ENCODE measurements at places on chromosomes 11 and 22.

GRCh38 chr11:6057452-6057851 is 26.9 kb upstream of the OR56A1 start:
- no peak for DNase-seq

GRCh38 chr11:2446590-2447252 is 1.9 kb downstream of the KCNQ1 start:
- DNase-seq, result no peak

DNA sequence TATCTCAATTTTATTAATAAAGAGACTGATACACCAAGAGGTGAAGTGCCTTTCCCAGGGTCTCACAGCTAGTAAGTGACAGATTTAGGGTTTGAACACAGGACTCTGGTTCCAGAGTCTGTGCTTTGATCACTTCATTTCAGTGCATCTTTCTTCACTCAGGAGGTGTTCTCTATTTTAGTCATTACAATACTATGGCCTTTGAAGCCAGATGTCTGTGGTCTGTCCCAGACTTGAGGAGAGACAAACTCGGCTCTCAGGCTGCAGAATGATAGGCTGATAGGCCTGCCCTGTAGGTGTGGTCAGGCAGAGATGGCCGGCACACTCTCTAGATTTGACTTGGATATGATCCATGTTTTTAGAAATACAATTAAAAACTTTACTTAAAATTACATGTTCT is 478.5 kb upstream of the CCDC90B start:
- DNase-seq, result no peak

GRCh38 chr22:22088658-22089458 is 106.3 kb upstream of the TOP3B start:
- DNase-seq, result no peak

DNA sequence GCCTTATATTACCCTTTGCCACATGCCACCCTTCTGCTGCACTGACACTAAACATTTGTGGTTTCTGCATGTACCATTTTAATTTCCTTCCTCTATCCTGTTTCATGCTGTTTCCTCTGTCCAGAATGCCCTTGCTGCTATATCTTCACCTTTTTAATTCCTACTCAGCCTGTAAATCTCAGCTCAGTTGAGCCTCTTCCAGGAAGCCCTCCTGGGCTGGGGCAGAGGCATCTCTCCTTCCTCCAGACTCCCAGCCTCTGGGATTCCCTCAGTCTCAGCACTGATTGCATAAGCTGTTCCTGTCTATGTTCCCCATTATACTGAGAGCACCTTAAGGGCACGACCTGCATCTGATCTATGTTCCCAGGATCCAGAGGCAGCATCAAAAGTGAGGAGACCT is 98.7 kb downstream of the RNF169 start:
- DNase-seq, result no peak

DNA sequence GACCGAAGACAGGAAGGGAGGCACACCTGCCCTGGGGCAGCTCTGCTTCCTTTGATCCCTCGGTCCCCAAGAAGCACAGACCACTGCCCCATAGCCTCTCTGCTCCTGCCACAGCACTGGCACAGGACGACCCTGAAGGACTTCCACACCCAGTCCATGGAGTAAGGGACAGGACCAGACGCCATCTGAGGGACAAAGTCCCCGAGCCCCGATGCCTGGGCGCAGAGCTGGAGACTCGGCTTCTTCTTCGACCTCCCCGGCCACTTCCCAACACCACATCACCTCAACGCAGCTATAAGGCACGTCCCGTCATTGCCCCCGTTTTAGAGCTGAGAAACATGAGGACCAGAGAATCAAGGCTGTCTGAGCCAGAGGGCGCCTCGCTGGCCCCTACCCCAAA is 310.5 kb downstream of the BRD1 start:
- DNase-seq, result no peak

DNA sequence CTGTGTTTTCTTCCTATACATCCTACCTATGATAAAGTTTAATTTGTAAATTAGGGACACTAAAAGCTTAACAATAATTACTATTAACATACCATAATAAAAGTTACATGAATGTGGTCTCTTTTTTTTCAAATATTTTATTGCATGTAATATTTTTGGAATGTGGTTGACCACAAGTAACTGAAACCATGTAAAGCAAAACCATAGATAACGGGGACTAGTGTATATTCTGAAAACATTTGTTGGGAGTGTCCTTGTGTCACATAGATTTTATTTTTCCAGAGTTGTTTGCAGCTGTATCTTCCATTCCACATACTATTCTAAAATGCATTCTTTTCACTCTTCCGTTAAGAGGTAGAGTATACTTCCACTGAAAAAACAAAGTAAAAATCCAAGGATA is 200.4 kb downstream of the KIF18A start:
- DNase-seq, result no peak

GRCh38 chr22:24834845-24835570 is 29.0 kb downstream of the SGSM1 start:
- no peak for DNase-seq

GRCh38 chr11:132520199-132520598 is 1012.1 kb downstream of the OPCML start:
- no peak for DNase-seq

DNA sequence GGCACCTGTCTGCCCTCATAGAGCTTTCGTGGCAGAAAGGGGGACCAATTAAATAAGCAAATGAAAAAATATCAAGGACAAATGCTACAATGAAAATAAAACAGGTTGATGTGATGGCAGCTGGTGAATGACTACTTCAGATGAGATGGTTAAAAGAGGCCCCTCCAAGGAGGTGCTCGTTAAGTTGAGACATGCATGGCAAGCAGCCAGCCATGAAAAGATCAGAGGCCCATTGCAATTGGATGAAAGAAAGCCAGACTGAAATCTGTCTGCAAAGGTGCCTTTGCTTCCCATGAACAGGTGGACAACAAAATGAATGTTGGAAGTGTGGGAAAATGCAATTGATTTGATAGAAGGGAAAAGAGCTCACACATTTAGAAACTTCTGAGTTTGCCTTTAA is 848 bp upstream of the TRPC6 start:
- DNase-seq, result no peak

- no peak for DNase-seq
These were observed 87.2 kb downstream of the BTBD10 start for GRCh38 chr11:13375798-13376197.

DNA sequence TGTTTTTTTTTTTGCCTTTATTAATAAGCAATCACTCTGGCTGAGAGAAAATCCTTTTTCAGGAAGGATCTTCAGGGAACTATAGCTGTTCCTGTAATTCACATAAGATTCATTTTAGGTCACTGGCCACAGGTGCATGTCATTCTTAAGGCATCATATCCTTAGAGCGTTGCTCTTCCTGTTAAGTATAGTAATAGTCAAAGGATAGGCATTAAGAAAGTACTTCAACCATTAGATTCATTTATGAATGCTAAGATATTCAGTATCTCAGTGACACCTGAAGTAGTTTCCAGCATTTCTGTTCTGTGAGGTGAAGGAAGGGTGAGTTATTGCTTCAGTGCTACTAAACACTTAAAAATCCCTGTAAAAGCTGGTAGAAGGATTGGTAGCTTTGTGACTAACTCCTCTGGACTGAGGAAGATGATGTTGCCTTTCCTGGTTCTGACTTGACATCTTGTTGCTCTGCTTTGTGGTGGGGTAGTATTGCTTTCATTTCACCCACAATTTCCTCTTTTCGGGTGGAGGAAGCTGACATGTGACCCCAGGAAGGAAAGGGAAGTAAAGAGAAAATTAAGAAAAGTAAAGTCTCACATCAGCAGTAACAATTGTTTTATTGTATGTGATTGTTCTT is 34.7 kb downstream of the RNF169 start:
- peak; percentile 7 for DNase-seq

DNA sequence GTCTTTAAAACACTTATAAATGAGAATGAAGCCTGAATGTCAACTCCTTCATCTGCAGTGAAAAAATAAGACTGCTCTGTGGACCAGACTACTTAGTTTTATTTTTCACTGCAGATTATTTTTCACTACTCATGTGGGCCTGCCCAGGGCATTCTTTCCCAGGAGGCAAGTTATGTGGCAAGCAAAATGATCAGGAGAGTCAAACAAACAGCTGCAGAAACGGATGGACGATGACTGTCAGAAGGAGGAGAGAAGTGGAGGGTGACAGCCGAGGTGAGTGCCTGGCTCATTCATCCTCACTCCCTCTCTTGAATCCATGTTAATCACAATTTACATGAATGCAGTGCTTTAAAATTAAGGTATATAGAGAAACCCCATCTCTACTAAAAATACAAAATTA is 5.8 kb upstream of the LRP5 start:
- DNase-seq, result no peak

GRCh38 chr11:85766721-85767161 is 44.2 kb downstream of the SYTL2 start:
- no peak for DNase-seq

- DNase-seq, result no peak
These were observed 279.4 kb upstream of the PDGFD start for GRCh38 chr11:104443387-104443786.

DNA sequence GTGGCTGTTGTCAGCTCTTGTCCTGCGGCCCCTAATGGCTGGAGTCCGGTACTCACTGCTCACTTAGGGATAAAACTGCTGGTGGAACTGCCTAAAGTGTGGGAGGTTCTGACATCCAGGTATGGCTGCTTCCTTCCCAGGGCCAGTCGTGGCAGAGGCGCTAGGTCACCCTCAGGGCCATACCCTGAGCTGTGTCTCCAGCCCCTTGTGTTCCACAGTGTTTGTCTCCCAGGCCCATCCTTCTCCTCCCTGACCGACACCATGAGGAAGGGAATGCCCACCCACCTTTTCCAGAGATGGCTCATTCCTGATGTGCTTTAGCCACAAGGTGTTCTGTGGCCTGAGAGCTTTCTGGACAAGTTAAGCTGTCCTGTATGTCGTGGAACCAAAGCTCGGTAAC is 12.4 kb upstream of the ACR start:
- DNase-seq, result no peak

GRCh38 chr22:41562461-41562860 is 1.7 kb downstream of the CSDC2 start:
- DNase-seq, result no peak

GRCh38 chr11:62664405-62665074 is 470 bp downstream of the C11orf98 start:
- no peak for DNase-seq

DNA sequence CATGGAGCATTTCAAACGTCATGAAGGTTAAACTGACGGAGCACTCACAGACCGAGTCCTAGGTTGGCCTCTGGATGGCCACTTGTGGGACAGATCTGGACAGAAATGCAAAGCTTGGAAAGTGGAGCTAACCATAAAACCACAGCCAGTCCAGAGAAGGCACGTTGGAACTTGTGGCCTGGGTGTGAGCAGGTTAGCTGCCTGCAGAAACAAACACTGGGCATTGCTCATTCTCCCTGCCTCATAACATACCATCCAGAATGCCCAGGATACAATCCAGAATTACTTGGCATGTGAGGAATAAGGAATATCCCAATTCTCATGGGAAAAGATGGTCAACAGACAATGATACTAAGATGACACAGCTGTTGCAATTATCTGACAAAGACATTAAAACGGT is 1005.0 kb downstream of the TBC1D22A start:
- no peak for DNase-seq

DNA sequence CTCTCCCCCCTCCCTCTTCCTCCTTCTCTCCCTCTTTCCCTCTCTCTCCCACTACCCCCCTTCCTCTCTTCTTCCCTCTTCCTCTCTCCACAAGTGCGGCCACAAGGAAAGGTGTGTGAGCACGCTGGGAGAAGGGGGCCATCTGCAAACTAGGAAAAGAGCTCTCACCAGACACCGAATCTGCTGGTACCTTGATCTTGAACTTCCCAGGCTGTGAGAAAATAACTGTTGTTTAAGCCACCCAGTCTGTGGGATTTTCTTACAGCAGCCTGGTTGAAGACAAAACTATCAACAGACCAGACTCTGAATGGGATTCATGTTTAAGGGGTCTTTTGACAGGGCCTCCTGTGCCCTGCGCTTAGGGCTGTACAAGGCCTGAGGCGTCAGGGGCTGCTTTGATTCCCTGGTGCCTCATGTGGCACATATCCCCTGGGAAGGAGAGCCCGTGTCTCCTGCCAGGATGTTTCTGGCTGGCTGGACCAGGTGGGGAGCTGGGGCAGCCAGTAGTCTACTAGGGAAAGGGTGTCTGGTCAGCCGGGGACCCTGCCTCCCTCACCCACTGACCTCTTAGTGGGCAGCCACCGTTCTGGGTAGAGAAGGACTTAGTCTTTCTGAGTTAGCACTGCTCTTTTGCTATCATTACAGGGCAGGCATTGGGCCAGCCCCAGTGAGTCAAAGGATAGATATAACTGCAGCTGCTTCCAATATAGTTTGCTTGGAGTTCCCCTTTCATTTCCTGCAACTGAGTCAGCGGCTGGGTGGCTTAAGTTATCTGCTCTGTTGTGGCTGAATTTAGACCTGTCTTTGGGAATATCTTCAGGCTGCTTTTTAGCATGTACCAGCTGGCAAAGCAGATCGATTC is 6.2 kb downstream of the PANX1 start:
- no peak for DNase-seq

DNA sequence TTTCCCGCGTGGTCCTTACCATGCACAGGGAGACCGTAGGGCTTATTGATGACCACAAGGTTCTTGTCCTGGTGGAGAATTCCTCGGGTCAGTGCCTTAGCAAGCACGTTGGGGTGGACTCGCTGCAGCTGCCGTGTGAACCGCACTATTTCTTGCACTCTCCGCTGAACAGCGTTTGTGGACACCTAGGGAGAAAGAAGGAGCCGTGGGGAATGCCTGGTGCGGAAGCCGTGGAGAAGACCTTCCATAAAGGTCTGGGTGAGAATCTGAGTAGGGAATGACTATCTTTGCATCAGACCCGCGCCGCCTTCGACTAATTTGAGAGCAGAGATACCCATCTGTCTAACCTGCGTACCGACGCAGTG is 597 bp downstream of the RPUSD4 start:
- no peak for DNase-seq

DNA sequence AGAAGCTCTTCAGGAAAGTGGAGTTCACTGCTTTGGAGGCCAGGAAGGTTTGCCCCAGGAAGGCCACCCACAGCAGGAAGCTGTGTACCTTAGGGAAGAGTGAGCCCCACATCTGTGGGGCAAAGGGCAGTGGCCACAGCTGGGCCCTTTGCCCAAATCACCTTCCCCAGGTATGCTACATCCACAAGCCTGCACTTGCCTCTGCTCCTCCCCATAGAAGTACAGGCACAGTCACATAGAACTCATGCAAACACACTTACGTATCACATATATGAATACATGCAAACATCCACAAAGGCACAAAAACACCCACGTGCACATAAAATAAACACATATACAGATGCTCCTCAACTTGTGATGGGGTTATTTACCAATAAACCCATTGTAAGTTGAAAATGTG is 2.1 kb downstream of the TRIM29 start:
- no peak for DNase-seq

- no peak for DNase-seq
These were observed 179.6 kb upstream of the PDGFD start for GRCh38 chr11:104343578-104343977.

GRCh38 chr11:1470681-1471611 is 15.6 kb downstream of the MOB2 start:
- no peak for DNase-seq

Measured in activated CD4-positive, CD25-positive, alpha-beta regulatory T cell treated with anti-CD3 and anti-CD28 coated beads, Interleukin-2, amount 50 U/mL, for 16 hours (primary cell).